ENCODE measurements at places on chromosomes 12 and 14.
A peak's percentile ranks its signal among the peaks of the same experiment; 100 is the strongest.

DNA sequence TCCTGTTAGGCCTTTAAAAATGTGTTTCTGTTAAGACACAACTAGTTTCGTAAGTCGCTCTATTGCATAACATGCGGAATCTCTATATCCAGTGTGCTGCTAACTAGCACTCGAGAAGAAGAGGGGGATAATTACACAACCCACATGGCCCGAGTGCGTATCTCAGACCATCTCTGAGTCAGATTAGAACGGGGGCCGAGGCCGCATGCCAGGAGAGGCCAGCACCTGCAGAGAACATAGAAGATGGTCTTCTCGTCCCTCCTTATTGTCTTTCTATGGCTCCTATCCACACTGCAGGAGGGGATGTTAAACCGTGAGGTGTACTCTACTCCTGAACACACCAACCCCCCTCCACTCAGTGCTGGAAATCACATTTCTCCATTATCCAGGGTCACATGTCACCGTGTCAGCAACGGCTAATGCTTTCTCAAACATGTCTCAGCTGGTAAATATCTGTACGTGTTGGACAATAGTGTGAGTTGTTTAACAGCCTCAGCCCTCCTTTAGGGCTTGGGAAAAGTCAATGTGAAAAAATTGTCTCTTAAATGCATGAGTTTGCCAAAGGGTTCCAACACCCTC, 56.3 kb downstream of the CCDC88C start:
- DNase-seq, result no peak

DNA sequence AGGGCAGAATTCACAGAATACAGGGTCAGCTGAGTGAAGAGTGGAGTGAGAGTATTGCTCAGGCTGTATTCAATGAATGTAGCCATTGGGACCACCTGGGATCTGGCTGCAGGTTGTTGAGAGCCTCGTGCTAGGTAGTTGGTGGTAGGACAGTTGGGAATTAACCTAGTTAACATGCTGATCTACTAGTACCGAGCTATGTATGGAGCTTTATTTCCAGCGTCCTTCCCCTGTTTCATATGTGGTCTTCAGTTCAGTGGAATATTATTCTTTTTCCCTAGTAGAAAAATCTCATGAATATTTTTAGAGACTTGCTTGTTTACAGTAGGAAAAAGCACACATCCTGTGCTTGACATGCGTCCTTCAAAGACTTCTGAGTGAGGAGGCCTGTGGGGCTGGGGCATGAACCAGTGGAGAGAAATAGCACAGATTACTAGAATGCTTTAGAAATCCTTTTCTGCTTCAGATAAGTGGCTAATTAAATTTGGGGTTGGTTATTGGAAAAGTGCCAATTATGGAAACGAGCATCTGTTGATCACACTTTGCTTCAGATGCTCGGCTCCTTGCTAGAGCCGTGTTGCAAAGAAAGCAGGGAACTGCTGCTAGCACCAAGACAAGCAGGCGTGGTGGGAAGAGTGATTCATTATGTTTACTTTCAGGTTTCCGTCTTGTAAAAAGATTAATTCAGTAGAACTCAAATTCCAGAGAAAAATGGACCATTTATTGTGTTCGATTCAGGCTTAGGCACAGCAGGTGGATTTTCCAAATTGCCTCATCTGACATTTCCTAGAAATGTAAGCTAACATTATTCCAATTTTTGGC, 53.6 kb downstream of the ARF6 start:
- peak; percentile 29 for DNase-seq

GRCh38 chr12:89154743-89155499, 197.4 kb downstream of the DUSP6 start:
- no peak for DNase-seq

GRCh38 chr12:6384499-6385436, 806 bp downstream of the LTBR start:
- DNase-seq, result no peak

DNA sequence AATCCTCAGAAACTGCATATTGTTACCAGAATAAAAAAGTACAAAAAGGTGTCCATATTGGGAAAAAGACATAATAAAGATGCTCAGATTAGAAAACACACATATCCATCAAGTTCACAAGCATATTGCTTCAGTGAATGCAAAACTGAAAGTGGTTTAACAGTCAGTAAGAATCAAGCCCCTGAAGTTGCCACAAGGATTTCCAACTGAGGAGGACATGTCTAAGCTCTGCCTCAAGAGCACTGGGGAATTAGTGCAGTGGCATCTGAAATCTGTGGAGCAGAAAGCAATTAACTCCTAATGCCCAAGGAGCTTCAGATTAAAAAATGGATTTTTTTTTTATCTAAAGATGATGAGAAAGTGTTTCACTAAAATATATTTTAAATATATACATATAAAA, 113.2 kb downstream of the DENND5B start:
- DNase-seq, result no peak

DNA sequence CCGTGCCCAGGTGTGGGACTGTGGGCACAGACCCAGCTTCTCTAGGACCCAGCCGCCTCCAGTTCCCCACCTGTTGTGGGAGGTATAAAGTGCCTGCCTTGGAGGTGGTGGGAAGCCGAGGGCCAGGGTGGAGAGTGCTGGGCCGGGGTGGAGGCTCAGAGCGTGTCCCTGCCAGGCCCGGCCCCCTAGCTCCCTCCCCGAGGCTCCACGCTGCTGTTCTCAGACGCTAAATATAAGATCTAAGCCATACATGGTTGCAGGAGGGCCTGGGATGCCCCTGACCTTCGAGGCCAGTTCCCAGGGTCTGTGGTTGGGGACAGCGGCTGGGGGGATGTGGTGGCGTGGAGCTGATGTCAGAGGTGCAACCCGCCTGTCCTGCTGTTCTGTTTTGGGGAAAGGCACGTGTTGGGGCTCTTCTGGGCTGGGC, 10.8 kb downstream of the INF2 start:
- DNase-seq, result no peak

- DNase-seq, result no peak
These were observed 160.1 kb downstream of the KTN1 start for GRCh38 chr14:55739967-55740648.

DNA sequence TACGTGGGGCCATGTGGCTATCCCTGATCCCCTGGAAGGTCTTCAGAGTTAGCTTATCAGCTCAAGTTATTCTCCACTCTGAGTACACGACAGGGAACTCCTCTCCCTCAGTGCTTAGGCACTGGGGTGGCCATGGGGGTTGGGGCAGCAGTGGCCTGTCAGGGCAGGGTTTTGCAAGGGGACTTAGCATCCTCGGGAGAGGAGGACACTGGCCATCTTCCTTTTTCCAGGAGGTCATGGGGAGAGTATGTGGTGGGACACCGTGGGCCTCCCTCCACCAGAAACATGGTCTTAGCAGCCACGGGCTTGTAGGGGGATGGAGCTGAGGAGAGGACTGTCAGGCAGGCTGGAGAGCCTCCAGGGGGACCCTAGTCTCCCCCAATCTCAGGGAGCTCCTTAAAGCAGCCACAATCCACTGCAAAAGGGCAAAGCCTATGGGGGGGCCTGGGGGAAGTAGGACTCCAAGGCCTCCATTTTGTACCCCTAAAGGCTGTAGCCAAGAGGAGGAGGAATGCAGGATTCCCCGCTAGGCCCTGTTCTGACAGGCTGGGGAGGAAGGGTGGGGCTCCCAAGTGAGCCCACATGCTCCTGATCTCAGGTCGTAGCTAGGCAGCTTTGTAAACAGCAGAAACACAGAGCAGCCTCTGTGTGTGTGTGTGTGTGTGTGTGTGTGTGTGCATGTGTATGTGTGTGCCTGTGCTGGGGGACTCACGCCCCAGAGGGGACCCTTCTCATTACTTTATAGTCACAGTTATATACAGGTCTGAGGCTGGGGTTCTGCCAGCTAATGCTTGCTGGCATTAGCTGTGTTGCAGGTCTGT, 36.6 kb downstream of the KRT80 start:
- DNase-seq, result no peak

DNA sequence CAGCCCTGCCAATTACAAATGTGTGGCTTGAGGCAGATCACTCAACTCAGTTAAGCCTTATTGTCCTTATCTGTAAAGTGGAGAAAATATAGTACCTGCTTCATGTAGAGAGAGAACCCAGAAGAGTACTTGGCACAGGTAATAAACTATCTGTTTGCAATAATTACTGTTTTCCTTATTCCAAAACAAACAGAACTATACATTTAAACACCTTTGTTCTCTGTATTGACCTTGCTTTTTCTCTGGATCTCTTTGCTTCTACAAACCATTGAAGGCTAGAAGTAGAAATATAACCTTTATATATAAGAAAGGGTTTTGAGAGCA, 70.8 kb upstream of the SRSF5 start:
- DNase-seq, result no peak

DNA sequence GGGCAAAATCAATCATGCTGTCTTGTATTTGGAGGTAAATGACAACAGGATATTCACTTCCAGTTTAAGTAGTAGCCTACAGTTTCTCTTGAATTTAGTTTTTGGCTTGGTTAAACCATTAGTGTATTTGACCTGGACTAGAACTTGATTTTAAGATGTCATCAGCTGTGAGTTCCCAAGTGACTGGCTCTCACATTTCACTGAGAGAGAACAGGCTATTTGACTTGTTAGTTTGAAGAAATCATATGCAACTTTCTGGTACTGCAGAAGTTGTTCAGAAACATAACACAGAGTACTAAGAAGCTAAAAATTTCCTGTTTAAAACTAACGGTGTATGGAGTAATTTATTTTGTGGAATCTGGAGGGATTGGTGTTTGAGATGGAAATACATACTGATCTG, 22.3 kb downstream of the MNAT1 start:
- DNase-seq, result no peak

- DNase-seq, result no peak
These were observed 120.4 kb downstream of the HMGA2 start for GRCh38 chr12:65944637-65945036.

GRCh38 chr14:70665448-70666360, 24.0 kb downstream of the TTC9 start:
- DNase-seq, result peak; percentile 45

GRCh38 chr14:35470755-35471154, 63.2 kb upstream of the INSM2 start:
- no peak for DNase-seq

Data from H54 (cell line).